ENCODE measurements at places on chromosomes 1 and 21.
A peak's percentile ranks its signal among the peaks of the same experiment; 100 is the strongest.

DNA sequence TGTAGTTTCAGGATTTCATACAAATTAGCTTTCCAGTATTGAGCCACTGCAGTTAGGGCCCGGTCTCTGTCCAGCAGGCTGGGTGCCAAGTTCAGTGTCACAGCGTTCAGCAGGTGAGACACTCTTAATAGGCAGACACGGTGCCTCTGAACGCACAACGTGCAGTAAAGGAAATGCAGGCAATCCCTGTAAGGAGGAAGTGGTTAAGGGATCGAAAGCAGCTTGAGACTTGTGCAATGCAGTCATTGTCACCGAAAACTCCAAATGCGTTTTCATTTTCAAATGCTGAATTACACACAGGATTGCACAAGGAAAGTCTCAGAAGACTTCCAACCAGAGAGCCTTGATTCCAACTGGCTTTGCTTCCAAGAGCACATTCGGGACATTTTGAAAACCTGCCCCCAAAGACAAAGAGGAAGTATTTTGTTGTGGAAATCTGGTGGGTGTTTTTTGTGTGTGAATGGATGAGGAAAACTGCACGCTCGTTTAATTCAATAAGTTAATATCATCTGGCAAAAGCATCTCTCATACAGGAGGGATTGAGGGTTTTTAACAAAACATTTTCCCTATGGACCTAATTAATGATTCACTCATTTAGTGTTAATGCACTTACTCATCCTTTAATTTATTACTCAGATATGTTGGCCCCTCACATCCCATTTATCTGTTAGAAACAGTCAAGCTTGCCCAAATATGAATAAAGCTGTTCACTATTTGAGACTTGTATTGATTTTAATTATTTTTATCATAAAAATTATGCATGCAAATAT lies 61.6 kb downstream of the PTGS2 start:
- no peak for DNase-seq

GRCh38 chr1:12244585-12244984 lies 14.8 kb downstream of the VPS13D start:
- no peak for DNase-seq

- no peak for DNase-seq
These were observed 50.2 kb downstream of the LPAR3 start for GRCh38 chr1:84842748-84843231.

DNA sequence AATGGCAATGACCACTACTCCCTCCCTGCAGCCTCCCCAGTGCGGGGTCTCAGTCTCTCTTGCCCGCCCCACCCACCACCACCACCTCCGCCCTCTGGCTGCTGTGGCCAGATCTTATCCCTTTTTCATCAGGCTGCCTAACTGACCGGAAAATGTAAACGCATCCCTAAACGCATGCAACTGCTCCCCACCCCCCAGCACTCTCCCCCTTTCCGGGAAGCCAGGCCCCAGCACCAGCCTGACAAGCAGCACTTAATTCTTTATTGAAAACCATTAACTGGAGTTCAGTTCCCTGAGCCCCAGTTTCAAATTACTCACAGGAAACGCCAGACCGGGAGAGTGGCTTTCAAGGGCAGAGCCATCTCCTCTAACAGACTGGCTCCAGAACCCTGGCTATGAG lies 147.7 kb downstream of the DMRTA2 start:
- no peak for DNase-seq

DNA sequence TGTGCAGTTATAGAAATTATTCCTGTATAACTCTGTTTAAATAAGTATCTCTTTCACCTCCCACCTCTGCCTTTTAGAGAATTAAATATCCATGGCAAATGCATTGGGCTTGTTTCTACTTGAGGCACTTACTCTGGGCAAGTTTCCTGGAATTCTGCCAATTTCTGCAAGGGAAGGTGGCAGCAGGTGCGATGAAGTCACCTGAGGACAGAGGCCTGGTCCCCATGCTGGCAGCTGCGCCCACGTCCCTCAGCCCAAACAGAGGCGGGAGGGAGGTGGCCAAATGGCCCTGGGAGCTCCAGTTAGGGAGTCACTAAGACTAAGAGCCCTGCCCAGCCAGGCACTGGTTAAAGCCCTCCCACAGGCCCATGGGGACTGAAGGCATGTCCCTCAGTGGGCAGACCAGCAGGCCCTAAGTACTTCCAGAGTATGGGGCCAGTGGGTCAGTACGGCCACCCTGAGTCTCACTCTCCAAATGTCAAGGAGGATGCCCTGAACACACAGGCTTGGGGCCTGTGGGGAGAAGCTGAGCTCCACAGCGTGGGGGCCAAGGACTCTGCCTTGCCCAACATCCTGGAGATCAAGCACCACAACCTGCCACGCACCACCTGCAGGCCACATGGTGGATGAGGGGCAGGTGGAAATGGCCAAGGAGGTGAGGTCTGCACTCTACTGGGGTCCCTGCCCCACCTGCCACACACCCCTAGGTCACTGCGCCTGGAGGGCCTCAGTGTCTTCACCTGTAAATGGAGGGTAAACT lies 19.4 kb downstream of the ACOT7 start:
- DNase-seq: no peak

DNA sequence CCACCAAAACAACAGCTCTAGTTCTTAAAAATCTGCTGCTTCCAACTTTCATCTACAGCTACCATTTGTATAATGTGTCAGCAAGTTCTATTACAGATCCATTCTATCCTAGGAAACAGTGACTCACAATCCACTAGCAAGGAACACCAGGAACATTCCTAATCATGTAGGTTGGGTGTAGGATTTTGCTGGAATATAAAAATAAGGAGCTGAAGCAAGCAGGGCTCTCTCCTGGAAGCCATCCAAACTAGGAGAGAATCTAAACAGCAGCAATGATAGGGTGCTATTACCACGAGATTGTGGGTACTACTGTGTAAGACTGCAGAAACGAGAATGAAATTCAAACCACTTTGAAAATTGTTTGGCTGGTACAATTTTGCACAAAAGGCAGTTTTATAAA lies 135.0 kb downstream of the PTPN14 start:
- no peak for DNase-seq

- no peak for DNase-seq
These were observed 141.6 kb downstream of the KCNT2 start for GRCh38 chr1:196466654-196467053.

GRCh38 chr1:40247655-40248054 lies at the start of gene TMCO2:
TSS of gene TMCO2 (plus strand) at chr1:40247937. CDS start at chr1:40247994, 57 bp downstream.
- DNase-seq: no peak

DNA sequence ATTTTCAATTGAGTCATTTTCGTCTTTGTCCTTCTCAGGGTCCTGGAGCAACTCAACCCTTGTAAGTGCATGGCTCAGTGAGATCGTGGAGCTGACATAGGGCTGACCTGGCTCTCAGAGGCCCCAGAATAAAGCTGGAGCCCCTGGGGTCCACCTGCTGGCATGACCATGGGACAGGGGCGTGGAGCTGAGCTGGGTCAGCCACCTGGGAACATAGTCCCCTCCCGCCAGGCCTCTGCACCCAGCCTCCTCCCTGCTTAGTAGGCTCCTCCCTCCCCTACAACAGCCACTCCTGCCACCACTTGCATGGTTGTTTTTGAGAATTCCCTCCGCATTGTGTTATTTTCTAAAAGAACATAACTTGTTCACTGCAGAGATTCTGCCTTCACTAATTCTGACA lies 3.1 kb upstream of the RIPK4 start:
- no peak for DNase-seq

DNA sequence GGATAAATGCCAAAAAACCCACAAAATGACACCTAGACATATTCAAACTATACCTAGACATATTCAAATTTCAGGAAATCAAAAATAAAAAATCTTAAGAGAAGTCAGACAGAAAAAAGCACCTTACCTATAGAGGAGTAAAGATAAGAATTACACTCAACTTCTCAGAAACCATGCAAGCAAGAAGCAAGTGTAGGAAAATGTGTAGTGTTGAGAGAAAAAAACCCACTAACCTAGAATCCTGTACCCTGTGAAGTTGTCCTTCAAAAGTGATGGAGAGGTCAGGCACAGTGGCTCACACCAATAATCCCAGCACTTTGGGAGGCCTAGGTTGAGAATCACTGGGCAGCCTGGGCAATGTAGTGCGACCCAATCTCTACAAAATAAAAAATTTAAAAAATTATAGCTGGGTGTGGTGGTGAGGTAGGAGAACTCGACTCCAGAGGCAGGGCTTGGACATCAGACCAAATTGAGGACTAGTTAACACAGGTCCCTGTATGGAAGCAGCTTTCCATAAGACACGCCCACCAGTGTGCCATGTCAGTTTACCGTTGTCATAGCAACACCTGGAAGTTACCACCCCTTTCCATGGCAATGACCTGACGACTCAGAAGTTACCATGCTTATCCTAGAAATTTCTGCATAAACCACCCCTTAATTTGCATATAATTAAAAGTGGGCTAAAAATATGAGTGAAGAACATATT lies 20.7 kb downstream of the PDIK1L start:
- DNase-seq: no peak

- DNase-seq: no peak
These were observed 34.7 kb upstream of the GPR25 start for GRCh38 chr1:200837931-200838571.

DNA sequence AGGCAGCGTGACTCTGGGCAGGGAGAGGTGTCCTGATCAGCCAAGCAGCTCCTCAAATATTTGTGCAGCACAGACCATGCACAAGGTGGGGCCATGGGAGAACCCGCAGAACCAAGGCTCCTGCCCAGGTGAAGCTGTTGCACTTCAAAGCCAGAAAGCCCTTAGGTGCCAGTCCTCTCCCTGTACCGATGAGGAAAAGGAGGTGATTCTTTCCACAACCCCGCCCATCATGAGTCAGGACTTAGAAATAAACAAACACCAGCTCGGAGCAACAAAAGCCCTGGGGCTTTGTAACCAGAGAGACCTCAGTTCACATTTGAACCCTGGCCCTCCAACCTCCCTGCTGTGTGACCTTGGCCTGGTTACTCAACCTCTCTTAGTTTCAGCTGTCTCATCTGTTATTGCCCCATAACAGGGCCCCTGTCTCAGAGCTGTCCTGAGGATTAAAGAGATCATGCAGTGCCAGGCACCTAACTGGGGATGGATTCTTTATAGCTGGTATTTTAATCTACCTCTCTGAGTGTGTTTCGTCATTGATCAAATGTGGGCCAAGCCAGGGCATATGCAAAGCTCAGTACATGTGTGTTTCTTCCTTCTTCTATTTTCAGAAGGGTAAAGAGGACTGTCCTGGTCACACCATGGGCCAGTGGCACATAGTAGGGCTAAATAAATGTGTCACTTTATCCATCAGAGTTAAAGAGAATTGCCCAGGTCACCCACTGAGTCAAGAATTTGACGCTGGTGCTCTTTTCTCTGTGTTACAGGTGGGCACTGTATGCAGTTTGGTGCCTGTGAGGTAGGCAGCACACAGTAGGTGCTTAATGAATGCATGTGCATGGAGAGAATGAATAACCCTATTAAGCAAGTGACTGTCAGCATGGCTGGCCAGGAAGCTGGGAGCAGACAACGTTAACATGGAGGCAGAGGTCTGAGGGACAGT lies 1.4 kb downstream of the LDLRAD1 start:
- no peak for DNase-seq

GRCh38 chr1:158506369-158506987 lies 34.5 kb downstream of the OR10R2 start:
- peak; percentile 19 for DNase-seq

- no peak for DNase-seq
These were observed 3.0 kb downstream of the SWT1 start for GRCh38 chr1:185159966-185160365.
